GM12892 (cell line): ENCODE measurements at places on chromosomes 4 and X.

- no peak for DNase-seq
Observed at GRCh38 chr4:1604706-1605205, 79.4 kb downstream of the FAM53A start.

DNA sequence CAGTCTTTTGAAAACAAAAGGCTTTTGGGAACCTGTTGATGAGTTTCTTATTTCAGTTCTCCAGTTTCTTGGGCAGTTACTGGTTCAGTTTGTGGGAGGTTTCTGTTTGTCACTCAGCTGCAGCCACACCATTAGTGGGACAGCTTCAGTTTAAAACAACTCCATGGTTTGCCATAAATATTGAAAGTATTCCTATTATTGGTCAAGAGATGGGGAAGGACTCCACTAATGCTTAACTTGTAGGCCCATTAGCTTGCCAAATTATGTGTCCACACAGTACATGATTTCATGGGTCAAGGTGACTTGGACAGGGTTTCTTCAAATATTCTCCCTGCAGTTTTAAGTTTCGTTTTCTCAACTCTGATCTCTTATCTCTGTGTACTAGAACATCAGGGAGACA is 15.5 kb upstream of the ASIC5 start:
- no peak for DNase-seq

GRCh38 chr4:3254302-3255131 is 5.6 kb downstream of the MSANTD1 start:
- no peak for DNase-seq

GRCh38 chrX:13655674-13656073 is 2.7 kb downstream of the TCEANC start:
- no peak for DNase-seq
